Mammary microvascular endothelial cell (primary cell): ENCODE measurements at places on chromosomes 6 and 20. TPM values are rescaled to one million over a fixed set of nuclear protein-coding genes. Genes with fewer than 3 reads are reported as not detected.

Gene SYNDIG1
- total RNA-seq = not detected in 2 replicates

Gene ZC3H12D
- total RNA-seq = 0.05 TPM in 1 of 2 replicates, not detected in the other

Gene MAS1
- total RNA-seq = not detected in 2 replicates

Gene PNPLA1
- total RNA-seq = not detected in 2 replicates

Gene TRPC4AP
- 84.5 and 91.6 TPM in 2 replicates for total RNA-seq
